ENCODE measurements at places on chromosomes 11 and 22.

DNA sequence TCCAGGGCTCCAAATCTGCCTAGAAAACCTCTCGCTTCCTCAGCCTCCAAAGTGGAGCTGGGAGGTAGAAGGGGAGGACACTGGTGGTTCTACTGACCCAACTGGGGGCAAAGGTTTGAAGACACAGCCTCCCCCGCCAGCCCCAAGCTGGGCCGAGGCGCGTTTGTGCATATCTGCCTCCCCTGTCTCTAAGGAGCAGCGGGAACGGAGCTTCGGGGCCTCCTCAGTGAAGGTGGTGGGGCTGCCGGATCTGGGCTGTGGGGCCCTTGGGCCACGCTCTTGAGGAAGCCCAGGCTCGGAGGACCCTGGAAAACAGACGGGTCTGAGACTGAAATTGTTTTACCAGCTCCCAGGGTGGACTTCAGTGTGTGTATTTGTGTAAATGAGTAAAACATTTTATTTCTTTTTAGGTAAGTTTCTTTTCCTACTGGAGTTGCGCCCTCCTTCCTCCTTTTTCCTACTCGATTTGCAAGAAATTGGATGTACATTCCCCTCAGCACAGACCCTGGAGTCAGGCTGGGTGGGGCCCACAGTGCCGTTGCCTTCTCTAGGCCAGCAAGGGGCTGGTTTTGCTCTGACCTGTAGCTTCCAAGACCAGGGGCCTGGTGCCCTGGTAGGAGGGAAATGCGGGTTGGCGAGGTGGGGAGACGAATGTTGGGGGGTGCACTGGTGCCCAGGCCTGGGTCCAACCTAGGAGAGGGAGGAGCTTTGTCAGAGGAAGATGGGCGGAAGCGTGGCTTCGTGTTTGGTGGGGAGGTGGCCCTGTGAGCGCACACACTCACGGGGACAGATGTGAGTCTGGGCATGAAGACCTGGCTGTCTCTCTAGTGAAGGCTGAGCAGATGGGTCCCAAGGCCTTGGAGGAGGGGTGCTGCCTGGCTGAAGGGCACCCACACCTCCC, 50.6 kb downstream of the ST14 start:
- no peak for DNase-seq

DNA sequence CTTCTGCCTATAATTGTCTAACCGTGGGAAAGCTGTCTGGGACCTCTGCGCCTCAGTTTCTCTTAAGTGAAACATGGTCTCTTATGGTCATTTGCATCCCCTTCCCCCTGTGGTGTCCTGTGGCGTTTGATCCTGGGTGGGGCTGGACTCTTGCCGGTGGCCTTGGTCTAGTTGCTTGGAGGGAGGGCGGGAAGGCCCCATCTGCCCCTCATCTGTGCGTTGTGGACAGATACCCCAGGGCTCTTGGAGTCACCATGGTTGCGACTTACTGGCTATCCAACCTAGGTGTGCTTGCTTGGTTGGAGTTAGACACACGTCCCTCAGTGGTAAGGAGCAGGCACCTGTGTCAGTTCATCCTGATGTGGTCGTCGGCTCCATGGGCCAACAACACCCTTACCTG, 15.2 kb downstream of the SHANK3 start:
- no peak for DNase-seq

- DNase-seq: no peak
Observed at GRCh38 chr11:19730373-19730772, 17.7 kb downstream of the NAV2 start.

GRCh38 chr11:76159303-76159937, 46.9 kb downstream of the WNT11 start:
- DNase-seq: no peak

- DNase-seq: no peak
Observed at GRCh38 chr22:42001121-42001520, 2.5 kb downstream of the WBP2NL start.

DNA sequence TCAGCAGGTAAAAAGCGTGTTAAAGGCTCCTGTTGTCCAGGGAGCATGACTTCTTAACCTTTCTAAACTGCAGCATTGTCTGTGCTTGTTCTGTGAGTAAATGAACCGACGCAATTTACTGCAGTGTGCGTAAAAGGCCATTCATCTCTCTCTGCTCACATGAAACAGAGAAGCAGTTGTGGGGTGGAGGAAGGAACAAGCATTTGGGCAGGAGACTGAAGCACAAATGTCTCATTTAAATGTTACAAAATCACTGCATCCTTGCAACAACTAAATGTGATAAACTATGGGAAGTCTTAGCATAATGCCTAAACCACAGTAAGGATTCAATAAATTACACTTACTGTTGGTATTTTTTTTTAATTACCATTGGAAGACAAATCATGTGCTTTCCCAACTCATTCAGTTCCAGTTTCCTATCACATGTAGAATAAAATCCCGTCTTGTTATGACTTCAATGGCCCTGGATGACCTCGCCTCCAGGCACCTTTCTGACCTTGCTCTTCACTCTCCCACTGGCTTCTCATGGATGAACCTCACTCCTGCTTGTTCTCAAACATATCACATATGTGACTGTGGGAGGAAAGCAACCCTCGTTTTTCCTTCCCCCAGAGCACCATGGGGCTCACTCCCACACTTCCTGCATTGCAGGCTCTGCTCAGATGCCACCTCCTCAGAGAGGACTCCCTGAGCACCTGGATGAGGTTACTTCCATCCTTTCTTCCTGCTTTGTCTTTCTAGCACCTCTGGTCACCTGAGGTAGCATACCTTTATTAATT, 21.6 kb upstream of the RFPL2 start:
- DNase-seq: no peak

GRCh38 chr11:14096606-14097005, 134.1 kb downstream of the SPON1 start:
- no peak for DNase-seq

DNA sequence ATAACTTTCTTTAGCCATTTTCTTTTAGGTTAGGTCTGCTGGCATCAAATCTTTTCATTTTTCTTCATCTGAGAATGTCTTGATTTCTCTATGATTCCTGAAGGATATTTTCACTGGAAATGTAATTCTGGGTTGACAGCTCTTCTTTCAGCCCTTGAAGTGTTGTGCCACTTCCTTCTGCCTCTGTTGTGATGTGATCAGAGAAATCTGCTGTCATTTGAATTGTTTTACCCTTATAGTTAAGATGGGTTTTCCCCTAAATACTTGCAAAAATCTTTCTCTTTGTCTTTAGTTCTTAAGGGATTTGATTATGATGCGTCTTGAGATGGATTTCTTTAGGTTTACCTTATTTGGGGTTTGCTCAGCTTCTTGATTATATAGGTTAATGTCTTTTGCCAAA, 23.0 kb downstream of the USP47 start:
- no peak for DNase-seq

- DNase-seq: no peak
Observed at GRCh38 chr11:72737336-72737735, 14.9 kb downstream of the ARAP1 start.

DNA sequence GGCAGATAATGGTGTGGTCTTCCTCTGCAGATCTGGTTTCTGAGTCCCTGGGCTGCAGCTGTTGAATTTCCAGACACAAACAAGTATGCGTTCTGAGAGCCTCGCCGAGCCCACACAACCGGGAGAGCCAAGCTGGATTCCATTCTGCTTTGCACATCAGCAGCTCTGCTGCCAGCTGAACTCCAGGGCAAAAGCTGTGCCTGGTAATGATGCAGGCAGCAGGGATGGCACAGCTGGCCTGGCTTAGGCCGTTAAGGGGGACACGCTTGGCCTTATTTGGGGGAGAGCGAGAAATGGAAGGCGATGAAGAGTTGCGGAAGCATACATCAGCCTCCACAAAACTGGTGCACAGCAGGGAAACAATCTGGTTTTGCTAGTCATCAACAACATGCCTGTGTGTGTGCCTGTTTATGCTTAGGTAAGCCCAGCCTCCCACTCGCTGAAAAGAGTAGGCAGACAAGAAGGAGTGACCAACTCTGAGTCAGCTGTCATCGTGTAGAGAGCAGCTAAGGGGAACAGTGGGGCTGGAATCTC, 25.1 kb downstream of the ADAMTS8 start:
- peak; percentile 66 for DNase-seq

DNA sequence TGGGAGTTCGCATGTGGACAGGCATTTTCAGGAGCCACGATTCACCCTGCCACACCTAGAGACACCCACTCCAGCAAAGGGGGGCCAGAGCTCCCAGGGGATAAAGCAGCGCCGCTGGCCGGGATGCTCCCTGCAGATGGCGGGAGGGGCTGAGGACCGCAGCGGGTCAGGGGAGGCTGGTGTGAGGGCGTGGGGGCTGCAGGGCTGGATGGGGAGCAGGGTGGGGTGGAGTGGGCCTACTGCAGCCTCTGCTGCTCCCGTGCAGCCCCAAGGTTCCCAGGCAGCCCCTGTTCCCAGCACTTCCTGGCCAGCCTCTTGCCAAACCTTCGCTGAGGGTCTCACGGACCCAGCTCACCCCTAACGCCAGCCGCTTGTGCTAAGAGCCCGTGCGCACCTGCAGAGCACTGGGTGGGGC, 13.0 kb downstream of the MUC5B start:
- no peak for DNase-seq

- DNase-seq: no peak
Observed at GRCh38 chr22:37162221-37163095, 12.7 kb upstream of the IL2RB start.

- DNase-seq: no peak
Observed at GRCh38 chr11:19419808-19420207, 179.1 kb upstream of the E2F8 start.

- no peak for DNase-seq
Observed at GRCh38 chr11:413120-414081, 1.4 kb downstream of the SIGIRR start.

DNA sequence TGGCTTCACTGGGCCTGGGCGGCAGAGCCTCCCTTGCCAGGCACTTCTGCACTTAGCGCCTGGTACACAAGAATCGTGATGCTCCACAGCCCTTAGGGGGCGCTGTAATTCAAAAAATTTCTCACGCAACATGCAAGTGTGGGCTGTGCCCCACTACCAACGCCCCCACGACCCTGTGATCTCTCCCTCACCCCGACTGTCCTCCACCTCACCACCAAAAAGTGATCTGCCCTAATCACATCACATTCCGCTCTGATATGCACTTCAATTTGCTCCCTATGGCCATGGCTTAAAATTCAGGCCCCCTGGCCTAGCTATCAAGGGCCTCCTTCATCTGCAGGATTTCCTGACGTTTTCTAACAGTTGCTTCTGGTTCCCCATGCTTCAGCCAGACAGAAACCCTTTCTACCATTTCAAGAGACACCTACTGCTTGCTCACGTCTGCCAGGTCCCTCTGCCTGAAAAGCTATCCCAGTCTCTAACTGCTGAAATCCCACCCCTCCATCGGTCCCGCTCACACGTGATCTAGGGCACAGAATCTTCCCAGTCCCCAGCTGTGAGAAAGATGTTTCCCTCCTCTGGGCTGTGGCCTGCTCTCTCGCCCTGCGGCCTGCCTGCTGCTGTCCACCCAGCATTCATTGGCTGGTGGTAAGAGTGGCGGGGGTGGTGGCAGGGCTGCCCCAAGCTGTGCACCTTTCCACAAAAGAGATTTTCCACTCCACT, 27.9 kb upstream of the LRRC32 start:
- no peak for DNase-seq

DNA sequence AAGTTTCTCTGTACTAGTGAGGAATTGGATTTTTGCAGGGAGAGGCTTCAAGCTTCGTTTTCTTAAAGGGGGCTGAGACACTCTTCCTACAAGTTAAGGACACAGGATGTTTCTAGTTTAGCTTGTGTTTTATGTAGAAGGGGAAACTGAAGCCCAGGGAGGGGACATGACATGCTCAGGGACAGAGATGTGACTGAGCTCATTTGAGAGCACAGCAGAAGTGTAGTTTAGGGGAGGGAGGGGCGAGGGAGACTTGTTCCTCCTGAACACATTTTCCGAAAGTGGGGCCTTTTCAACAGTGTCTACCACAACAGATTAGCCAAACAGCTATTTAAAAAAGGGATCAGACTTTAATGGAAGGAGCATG, 148.1 kb downstream of the FBXO7 start:
- DNase-seq: no peak

DNA sequence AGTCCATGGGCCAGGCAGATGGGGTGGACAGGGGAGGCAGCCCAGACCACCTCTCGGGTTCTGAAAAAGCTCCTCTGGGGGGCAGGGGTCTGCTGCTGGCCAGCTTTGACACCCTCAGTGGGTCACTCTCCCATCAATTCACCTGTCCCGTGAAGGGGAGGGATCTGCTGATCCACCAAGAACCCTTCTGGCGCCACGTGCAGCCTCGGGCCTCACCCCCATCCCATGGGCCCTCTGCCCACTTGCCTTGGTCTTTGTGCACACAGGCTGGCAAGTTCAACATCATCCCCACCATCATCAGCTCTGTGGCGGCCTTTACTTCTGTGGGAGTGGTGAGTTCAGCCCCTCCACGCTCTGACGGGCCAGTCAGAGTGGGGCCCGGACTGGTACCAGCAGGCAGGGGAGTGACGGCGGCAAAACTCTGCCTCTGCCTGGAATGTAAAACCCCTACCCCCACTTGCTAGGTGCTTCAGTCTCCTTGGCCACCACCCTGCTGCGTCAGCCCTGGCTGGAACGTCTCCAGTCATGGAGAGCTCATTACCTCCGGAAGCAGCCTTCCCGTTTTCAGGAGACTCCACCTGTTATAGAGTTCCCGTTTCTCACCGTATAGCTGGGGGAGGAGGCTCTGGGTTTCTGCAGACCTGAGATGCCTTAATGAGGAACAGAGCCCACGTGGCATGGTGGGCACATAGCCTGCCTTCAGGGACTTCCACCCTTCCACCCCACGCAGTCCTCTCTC, 12.7 kb downstream of the PRG3 start:
- DNase-seq: no peak

GRCh38 chr11:105449100-105449734, 160.7 kb upstream of the GRIA4 start:
- no peak for DNase-seq

DNA sequence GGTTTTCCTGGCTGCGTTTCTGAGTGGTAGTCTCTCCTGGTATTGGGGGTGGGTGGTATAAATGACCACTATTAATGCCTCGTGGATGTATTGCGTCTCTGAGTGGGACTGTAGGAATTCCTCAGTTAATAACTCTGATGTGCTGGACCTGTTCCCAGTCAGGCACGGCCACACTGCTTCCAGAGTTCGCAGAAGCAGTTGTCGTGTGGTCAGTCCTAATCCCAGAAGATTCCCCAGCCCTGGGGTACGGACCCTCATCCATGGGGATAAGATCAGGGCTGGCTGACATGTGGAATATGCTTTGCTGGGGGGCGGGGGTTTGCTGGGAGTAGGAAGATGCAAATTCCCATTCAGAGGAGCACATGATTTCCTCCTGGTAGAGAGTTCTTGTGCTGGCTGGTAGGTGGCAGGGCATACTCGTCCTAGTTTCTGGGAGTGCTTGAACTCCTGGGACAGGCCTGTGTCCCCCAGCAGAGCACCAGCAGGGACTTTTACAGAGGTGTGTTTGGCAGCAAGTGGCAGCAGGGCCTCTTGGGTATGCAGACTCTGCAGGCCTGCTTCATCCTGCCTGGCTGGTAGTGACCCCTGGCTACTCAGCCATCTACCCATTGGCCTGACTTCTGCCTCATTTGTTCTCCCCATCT, 157.4 kb downstream of the NAV2 start:
- DNase-seq: no peak

DNA sequence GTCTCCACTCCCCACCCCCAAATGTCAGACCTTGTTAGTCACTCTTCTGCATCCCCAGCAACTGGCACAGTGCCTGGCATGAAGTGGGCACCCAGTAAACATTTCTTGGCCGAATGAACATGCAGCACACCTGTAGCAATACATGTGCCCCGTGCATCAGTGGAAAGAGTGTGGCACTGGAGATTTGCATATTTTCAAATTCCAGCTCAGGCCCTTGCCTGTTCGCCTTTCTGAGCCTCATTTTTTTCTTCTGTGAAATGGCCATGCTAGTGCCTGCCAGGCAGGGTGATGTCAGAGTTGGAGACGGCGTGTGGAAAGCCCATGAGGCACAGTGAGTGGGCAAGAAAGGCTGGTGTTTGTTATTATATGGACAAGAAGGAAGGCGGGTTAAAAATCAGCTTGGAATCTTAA, 38.7 kb downstream of the CD82 start:
- no peak for DNase-seq
